ENCODE measurements at places on chromosomes 3 and 15.
A peak's percentile ranks its signal among the peaks of the same experiment; 100 is the strongest.

GRCh38 chr3:171977860-171978259 is 61.5 kb upstream of the FNDC3B start:
- DNase-seq: no peak

DNA sequence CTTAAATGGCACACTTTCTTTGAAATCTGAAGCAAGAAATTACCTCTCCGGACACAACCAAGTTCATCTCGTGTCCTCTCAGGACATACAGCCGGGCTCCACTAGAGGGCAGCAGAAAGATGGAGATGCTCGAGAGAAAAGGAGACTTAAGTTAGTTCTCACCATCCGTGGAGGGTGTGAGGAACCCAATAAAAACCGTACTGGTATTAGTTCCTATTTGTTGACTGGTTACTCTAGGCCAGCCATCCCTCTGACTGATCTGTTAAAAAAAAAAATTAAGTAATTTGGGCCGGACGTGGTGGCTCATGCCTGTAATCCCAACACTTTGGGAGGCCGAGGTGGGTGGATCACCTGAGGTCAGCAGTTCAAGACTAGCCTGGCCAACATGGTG is 7.9 kb upstream of the CYP11A1 start:
- DNase-seq: peak; percentile 76

DNA sequence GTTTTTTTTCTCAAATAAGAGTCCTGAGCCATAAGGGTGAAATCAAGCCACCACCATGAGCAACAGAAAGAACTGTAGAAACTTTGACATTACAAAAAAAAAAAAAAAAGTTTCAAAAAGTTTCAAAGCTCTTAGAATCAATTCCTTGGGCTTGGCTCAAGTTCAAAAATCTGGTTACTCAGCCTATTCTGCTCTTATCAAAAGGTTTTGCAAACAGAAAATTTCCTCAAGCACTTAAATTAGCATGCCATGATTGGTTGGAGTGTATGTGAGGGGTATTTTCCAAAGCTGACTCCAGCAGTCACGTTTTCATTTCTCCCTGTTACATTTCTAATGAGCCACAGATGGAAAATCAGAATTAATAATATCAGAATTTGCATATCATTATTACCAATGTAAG is 12.1 kb upstream of the PEX5L start:
- DNase-seq: no peak

DNA sequence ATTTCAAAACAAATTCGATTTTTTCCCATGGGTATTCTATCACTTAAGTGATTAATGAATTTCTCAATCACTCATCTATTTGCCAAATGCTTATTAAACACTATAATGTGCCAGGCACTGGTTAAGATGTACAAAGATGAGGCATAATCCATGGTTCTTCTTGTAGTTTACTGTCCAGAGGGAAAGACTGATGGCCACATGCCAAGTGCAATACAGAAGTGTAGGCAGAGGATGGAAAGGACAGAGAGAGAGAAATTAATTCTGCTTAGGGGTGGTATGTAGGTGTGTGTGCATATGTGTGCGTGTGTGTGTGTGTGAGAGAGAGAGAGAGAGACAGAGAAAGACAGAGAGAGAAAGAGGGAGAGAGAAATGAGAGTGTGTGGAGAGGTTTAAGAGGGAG is 120.8 kb upstream of the CCNL1 start:
- DNase-seq: no peak

- DNase-seq: no peak
These were observed 83.7 kb upstream of the SELENOK start for GRCh38 chr3:53975382-53975781.

DNA sequence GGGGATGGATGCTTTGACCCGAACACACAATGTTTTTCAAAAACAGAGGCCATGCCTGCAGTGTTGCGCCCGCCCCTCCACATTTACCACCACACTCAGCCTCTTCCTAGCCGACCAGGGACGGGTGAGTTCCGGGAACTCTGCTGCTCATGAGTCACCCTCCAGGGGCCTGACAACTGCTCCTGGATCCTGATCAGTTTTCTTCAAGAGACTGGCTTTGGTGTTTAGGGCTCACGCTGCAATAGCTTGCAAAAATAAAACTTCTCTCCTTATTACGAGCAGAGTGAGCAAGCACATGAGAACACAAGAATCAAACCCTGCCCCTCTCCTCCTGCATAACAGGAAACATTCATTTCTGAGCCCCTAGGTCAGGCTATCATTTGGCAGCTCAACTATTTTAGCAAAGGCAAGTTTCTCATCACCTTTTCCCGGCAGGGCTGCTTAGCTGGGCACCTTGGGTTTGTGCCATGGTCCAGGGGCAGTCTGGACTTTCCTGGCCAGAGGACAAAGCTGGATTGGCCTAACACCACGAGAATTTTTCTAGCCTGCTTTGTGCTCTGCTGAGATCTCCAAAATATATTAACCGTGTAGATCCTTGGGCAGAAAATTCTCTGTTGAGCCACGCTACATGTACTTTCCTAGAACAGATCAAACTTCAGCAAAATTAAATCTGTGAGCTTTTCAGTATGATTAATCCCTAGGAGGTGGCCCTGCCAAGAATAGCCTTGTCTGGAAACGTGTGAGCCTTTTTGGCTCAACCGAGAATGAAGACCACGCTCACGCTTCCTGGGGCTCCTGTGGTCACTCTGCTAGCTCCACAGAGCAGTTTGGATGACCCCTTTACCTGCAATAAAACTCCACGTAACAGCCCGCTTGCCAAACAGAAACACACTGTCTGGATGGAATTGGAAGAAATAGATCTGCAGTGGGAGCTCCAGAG is 52.7 kb upstream of the SPATA12 start:
- DNase-seq: peak; percentile 32

DNA sequence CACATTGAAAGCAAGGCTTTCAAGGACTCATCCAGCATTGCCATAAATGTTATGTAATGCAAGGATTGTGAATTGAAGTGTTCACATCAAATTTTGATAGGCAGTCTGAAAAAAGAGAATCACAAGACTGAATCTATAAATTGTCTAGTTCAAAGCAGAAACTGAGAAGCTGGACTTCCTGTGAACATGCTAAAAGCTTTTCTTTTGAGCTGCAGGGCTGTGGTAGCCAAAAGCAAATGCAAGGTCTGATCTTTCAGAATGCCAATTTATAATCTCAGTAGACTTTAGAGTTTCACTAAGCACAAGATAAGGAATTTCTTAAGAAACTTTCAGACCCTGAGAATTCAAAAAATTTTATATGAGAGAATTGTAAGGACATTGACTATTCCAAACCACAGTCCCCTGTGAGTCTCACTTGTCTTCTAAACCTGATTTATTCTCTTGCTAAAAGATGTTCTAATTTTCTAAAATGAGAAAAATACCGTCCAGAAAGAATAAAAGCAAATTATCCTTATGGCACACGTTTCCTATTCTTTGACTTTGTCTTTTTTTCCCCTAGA is 1700.3 kb downstream of the OTOL1 start:
- DNase-seq: no peak

DNA sequence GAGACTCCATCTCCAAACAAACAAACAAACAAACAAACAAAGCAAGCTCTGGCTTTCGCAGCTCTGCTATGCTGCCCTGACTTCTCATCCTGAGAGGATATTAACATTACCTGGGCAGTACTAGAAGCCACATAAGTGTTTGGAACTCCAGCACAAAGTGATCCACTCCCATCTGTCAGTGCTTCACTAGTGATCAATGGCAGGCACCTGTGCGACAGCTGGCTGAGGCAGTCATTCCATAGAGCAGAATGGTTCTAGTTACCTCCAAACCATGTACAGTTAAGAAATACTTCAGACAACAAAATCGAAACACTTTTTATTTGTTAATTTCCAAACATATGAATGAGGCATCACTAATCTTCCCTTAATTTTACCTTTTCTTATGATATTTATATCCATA is 2.8 kb upstream of the MB21D2 start:
- no peak for DNase-seq

- DNase-seq: no peak
These were observed 117.4 kb downstream of the IL1RAP start for GRCh38 chr3:190631295-190631694.

- DNase-seq: no peak
These were observed 4.1 kb downstream of the RCN2 start for GRCh38 chr15:76935620-76936019.

- no peak for DNase-seq
These were observed 34.4 kb upstream of the PRICKLE2 start for GRCh38 chr3:64259636-64260035.

- DNase-seq: no peak
These were observed 417.9 kb downstream of the MECOM start for GRCh38 chr3:169245631-169246030.

DNA sequence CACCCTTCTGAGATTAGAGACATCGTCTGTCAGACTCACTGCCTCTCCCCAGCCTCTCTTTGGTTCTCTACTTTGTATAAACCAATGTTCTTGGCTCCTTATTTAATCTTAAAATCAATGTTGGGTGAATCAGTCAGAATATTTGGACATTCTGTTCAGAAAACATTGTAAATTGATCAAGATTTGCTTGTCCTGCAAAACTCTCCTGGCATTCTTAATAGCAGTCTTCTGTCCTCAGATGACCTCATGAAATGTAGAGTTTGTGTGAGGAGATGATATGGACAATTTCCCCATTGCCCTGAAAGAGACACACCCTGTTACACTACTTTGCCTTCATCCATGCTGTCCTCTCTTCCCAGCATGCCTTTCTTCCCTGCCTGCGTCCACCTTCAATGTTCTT is 33.6 kb downstream of the CD200R1L start:
- DNase-seq: no peak

DNA sequence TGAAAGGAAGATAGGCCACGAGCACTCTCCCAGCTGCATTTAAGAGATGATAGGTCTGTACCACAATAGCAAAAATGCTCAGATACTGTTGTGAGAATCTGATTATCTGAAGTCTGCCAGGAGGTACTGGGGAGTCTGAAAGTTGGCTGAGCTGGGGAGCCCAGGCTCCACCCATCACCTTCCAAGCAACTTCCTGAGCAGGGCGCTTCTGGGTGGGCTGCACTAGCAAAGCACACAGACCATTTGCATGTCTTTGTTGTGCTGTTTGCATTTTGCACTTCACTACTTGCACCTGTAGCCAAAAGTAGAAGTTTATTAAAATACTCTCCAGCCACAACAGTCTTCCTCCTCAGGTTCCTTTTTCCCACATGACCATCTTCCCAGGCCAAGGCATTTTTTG is 133.2 kb downstream of the ALDH1A2 start:
- DNase-seq: no peak

DNA sequence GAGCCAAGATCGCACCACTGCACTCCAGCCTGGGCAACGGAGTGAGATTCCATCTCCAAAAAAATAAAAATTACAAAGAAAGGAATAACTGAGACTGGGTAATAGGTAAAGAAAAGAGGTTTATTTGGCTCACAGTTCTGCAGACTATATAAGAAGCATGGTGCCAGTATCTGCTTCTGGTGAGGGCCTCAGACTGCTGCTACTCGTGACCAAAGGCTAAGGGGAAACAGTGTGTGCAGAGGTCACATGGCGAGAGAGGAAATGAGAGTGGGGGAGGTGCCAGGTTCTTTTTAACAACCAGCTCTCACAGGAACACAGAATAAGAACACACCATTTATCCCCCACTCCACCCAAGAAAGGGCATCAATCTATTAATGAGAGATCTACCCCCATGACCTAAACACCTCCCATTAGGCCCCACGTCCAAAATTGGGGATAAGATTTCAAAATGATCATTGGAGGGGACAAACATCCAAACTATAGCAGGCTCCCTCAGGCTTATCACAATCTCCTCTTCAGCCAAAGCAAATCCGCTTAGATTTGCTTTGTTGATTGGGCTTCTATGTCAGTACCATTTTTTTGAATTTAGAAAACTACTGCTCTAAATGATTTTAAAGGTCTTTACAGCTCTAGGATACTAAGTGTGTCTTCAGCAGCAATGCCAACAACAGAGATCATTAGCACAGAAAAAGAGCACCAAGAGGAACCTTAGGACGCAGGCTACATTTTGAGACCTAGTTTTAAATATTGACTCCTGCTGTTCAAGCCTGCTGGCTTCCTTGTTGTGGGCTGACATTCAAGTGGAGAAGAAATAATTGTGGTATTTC is 84.2 kb upstream of the TBL1XR1 start:
- DNase-seq: no peak

- peak; percentile 50 for DNase-seq
These were observed 76.8 kb downstream of the BDH1 start for GRCh38 chr3:197478746-197479668.

GRCh38 chr3:126342211-126342610 is 15.0 kb downstream of the KLF15 start:
- no peak for DNase-seq

DNA sequence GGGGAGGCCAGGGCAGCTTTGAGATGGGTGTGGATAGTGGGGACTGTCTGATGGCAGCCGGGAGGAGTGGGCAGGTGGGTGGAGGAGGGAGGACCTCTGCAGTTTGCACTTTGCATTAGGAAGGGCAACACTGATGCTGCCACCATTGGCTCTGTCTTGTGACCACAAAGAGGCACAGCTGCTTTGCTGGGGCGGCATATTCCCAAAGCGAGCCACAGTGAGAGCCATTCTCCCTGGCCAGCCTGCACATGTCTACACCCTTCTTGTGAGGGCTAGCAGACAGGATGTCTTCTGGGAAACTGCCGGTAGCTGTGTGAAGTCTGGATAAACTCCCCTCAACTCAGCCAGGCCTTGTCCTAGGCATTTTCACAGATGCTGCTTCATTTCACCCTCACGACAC is 38.3 kb downstream of the CCNB2 start:
- DNase-seq: no peak

DNA sequence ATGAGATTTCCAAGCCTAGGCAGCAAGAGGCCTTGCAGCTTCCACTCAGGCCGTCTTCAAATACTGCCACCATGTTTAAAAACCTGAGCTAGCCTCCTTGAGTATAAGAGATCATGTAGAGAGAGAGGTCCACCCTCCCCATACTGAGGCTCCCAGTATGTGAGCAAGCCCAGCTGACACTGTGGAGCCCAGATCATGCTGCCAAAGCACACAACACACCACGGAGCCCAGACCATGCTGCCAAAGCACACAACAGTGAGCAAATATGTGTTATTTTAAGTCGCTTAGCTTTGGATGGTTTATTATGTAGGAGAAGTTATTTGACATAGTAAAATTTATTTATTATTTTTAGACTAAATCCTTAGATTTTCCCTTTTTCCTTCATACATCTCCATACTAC is 333.7 kb downstream of the CTNNB1 start:
- DNase-seq: no peak

GRCh38 chr3:174958671-174959328 is 99.7 kb downstream of the NAALADL2 start:
- DNase-seq: no peak

DNA sequence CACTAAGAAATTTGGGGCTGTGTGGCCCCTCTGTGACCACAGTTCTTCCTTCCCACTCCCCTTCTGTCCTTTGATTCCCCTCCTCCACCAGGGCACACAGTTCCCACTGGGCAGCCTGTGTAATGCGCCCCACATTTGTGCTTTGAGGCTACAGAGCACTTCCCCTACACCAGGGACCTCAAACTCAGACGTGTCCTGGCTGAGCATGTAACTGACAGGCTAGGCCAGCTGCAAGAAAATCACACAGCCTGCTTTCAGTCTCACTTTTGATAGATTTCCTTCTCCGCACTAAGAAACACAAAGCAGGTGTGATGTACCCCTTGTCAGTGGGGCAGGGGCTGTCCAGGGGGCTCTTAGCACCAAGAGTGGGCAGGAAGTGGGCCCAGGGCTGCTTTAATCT is 29.6 kb downstream of the PRKCD start:
- DNase-seq: no peak

- no peak for DNase-seq
These were observed 550.7 kb upstream of the ALCAM start for GRCh38 chr3:104816008-104816407.

GRCh38 chr3:168275662-168276061 is 179.9 kb upstream of the GOLIM4 start:
- no peak for DNase-seq

GRCh38 chr15:98649472-98650416 is 1.4 kb downstream of the IGF1R start:
- DNase-seq: no peak

Measured in iPS-NIHi11 (cell line).